Uterine smooth muscle cell (primary cell): ENCODE measurements at places on chromosomes 5 and 9. TPM values are rescaled to one million over a fixed set of nuclear protein-coding genes. Genes with fewer than 3 reads are reported as not detected.

MORN5 gene
- total RNA-seq: 0.33 TPM in 1 of 2 replicates, not detected in the other

QRFP gene
- total RNA-seq: not detected in 2 replicates

ANKRD33B gene
- 1.1 and 1.3 TPM in 2 replicates for total RNA-seq

PCDHA1 gene
- under 0.01 TPM in 2 replicates for total RNA-seq

AHRR gene
- 26.7 and 28.0 TPM in 2 replicates for total RNA-seq

BAAT gene
- under 0.01 TPM in 2 replicates for total RNA-seq

ASPN gene
- 1.00 and 2.9 TPM in 2 replicates for total RNA-seq

PCDHGA12 gene
- 15.5 and 21.5 TPM in 2 replicates for total RNA-seq

SAPCD2 gene
- total RNA-seq: 7.1 and 18.6 TPM in 2 replicates

TSSK1B gene
- 0.11 and 0.12 TPM in 2 replicates for total RNA-seq

TMEM252 gene
- total RNA-seq: 0.12 TPM in 1 of 2 replicates, not detected in the other

CCNO gene
- total RNA-seq: 0.12 and 0.22 TPM in 2 replicates

IL5 gene
- not detected in 2 replicates for total RNA-seq

TLX3 gene
- not detected in 2 replicates for total RNA-seq
